GM04504 (cell line): ENCODE measurements at places on chromosomes 11 and 22.

GRCh38 chr11:84333221-84333620 lies 1047.1 kb upstream of the CCDC90B start:
- DNase-seq = no peak

- no peak for DNase-seq
Observed at GRCh38 chr11:116774661-116775060, 1.9 kb upstream of the BUD13 start.

- DNase-seq = no peak
Observed at GRCh38 chr11:132405728-132406127, 1035.3 kb downstream of the NTM start.

DNA sequence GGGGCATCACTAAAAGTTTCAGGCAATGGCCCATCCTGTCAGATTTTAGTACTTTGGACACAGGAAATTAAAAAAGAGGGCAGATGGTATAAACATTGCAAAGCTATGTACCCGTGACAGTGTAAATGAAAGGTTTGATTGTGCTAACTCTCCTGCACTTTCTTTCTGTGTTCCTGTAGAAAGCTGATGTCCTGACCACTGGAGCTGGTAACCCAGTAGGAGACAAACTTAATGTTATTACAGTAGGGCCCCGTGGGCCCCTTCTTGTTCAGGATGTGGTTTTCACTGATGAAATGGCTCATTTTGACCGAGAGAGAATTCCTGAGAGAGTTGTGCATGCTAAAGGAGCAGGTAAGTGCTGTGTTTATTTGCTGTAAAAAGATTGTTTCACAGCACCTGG lies 10.3 kb downstream of the CAT start:
- DNase-seq = no peak

- DNase-seq = no peak
Observed at GRCh38 chr22:37639070-37639760, at the start of gene SH3BP1. Gene SH3BP1 (plus strand): TSS chr22:37639669. CDS start chr22:37639788, 119 bp downstream.

DNA sequence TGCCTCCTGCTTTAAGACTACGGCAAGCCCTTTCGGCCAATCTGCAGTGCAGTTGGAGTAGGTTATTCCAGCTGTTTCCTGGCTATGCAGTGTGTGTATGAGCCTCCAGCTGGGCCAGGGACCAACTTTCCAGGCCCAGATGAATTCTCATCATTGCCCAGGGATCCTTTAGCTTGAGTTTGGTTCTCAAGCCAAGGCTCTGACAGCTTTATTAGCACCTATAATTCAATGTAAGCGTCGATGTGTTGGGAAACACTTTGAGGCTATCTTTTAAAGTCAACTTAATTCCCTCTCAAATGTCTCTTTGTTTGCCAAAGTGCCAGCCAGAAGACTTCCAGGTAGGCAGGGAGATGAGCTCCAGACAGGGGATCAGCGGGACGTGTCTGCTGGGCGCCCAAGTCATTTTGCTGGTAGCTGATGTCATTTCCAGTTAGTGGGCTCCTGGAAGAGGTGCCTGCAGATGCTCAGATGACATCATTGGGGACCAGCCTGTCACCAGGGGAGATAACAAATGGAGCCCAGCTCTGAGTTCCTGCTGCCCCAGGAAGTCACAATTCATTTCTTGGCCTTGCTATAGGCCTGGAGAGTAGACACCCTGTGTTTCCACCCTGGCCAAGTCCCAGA lies 520.4 kb downstream of the SOX6 start:
- DNase-seq = no peak

GRCh38 chr11:123475469-123475868 lies 45.4 kb downstream of the GRAMD1B start:
- peak; percentile 22 for DNase-seq

GRCh38 chr11:77568306-77568705 lies 21.4 kb upstream of the AQP11 start:
- no peak for DNase-seq

- DNase-seq = no peak
Observed at GRCh38 chr11:64474680-64475079, 115.7 kb downstream of the RPS6KA4 start.

- DNase-seq = no peak
Observed at GRCh38 chr11:118353084-118353710, 6.2 kb upstream of the UBE4A start.

DNA sequence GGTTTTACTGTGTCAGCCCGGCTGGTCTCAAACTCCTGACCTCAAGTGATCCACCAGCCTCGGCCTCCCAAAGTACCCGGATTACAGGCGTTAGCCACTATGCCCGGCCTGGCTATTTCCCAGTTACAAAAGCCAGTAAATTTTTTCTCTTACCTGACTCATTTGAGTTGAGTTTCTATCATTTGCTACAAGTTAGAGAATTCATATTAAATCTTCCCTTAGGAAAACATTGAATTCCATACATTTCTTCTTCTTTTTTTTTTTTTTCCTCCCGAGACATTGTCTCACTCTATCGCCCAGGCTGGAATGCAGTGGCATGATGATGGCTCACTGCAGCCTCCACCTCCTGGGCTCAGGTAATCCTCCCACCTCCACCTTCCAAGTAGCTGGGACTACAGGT lies 26.0 kb downstream of the CHEK2 start:
- DNase-seq = no peak

DNA sequence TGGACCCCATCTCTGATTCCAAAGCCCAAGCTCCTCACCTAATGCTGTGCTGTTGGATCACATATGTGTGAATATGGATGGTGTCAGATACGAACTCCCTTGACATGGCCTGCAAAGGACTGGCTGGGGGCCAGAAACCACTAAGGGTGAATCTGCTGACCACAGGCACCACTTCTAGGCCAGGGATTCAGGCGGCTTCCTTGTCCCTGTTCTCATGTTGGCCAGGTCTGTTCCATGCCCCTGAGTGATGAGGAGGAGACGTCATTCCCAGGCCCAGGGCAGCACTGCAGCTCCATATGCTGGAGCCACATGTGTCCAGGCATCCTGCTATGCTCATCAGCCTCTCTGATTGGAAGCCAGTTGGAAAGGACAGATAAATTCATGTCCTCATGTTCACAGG lies 130.0 kb upstream of the BDNF start:
- DNase-seq = no peak

DNA sequence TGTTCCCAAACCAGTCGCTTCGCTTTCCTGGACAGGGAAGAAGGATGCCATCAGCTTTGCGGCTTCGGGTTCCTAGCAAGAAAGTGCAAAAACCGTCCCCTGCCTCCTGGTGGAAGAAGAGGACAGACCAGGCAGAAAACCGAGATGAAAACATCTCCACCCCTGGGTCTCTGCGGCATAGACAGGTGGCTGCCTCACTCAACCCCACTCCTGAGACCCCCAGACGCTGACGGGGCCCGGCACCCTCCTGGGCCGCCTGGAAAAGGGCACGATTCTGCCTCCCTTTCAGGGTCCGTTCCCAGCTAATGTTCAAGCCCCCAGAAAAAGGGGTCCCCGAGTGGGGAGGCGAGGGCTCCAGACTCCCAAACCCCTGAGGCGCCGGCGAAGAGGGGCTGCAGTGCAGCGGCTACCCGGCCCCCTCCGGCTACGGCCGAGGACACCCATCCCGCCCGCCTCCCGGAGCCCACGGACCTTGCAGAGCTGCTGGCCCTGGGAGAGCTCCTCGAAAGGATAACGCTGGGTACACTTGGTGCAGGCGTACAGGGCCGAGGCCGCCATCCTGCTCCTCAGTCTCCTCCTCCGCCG lies 569 bp downstream of the FAM76B start:
- peak; percentile 16 for DNase-seq

GRCh38 chr11:111298413-111299100 lies at the start of gene POU2AF3:
Gene POU2AF3 (plus strand): TSS chr11:111298546. CDS start chr11:111298582, 36 bp downstream.
- DNase-seq = no peak

- no peak for DNase-seq
Observed at GRCh38 chr11:44006917-44007361, 40.8 kb upstream of the ACCSL start.

DNA sequence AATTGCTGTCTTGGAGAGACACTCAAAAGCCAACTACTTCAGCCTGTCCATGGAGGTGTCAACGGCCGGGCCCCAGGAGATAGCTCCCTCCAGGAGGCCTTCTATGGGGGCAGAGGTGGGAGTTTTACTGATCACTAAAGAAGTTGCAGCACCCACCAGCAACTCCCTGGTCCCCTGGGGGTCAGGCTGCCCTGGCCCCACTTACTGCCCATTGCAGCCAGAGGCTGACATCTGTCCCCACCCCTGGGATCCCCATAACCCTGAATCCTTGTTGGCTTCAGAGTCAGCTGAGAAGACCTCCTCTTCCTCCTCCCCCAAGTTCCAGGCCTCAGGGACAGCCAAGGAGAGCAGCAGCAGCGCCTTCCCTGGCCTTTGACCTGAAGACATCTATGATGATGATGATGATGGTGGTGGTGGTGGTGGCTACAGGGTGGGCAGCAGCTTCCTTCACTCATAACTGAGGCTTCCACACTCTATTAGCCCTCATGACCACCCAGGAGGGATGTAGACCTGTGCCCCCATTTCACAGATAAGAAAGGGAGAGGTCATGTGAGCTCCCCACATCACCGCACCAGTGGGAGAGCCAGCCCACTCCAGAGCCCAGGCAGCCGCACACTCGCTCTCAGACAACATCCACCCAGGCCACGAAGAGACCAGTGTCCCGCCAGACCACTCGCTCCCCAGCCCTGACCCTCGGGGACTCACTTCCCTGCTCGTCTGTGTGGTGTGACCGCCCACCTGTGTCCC lies 43.8 kb upstream of the FGF3 start:
- no peak for DNase-seq

DNA sequence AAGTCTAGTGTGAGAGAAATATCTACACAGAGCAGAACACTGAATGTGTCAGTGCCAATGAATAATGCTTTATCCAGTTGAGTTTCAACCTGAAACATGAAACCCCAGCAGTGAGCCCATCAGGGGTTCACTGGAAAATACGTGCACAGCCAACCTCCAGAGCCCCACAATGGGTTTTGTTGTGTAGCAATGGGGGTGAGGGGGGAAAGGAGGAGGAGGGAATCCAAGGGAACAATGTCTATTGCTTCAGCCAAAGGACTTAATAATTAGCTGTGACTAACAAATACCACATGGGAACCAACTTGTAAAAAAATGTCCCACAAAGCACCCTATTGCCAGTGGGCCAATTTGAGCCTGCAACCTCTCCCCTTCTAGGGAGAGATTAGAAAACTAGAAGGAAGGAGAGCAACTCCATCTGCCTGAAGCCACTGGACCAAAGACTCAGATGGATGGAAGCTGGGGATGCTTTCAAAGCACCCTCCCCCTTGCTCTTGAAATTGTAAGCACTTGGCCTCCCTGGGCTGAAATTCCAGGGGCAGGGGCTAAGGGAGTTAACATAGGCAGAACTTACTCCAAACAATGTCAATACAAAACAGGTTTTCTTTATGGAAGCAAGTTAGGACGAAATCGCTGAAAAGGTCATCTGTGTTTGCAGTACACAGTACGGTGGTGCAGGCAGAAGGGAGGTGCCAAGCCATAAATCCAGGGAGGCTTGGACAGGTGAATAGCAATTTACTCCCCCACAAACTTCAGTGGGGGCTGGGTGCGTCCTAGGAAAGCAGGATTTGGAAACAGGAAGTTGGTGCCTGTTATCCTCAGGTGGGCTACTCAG lies 99.8 kb downstream of the ARL14EP start:
- DNase-seq = no peak

DNA sequence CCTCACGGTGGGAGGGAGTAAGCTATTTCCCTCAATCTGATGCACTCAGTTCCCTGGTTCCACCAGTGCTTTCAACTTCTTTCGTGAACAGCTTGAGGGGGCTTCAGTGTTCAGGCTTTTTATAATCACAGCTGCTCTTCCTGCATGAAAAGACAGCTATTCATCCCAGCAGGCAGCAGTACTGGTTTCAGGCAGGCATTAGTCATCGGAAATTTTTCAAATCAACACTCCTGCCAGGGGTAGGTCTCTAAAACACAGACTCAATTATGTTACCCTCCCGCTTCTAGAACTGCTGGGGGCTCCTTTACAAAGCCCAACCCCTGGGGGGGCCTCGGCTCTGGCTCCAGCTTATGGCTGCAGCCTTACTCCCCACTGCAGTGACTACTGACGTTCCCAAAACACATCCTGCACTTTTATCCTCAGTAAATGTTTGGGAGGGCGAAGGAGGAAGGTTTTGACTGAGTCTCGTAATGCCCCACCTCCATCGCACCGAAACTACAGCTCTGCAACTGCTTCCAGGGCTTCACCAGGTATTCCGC lies 5.8 kb downstream of the POLDIP3 start:
- no peak for DNase-seq

DNA sequence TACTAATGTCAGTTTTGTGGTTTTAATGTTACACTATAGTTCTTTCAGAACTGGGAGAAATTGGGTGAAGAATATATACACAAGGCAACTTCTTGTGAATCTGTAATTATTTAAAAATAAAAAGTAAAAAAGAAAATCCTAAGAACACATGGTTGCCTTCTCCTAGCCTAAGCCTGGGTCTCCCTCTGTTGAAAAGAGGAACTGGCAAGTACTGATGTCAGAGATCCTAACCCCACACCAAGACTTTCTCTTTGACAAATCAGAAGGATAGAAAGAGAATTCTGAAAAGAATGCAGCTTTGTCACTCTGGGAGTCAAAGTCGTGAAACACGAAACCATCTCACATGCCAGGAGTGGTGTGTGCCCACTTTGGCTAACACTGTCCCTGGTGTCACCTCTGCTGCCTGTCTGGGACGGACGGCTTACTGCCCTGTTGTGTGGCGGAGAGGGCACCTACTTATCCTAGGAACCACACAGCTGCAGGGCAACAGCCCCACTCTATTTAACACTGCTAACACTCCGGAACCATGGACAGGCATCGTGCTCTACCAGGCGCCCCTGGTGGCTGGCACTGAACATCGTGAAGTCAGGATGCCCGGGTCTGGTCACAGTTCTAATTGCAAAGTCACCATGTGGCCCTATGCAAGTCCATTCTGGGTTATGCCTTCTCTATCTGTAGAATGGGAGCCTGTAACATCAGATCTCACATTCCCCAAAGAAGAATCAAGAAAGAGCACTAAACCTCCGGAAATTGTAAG lies 108.7 kb upstream of the CD82 start:
- DNase-seq = no peak

DNA sequence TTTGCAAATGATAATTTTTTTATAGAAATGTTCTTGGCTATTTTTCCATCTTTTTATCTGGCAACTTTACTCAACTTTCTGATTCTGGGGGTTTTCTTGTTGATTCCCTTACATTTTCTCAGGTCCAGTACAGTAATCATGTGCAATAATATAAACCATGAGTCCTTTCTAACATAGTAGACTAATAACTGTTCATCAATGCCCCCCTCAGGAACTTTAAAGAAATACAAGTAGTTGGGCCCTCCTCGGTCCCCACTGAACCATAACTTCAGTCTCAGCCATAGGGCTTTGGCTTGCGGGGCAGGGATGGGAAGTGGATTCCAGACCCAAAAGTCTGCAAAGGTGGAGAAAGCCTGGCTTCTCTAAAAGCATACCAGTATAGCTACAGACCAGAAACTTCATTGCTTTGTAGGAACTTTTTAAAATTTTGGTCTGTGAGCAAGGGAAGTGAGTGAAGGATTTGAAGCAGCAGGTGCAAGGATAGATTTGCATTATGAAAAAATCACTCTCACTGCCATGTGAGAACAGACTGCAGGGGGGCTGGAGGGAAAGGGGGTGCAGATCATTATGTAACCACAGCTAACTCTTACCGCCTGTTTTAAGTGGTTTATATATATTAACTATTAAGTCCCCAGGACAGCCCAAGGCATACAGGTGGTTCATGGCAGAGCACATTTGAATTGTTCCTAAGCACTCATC lies 10.4 kb upstream of the TUB start:
- DNase-seq = no peak

GRCh38 chr11:70067591-70068341 lies 10.4 kb upstream of the ANO1 start:
- no peak for DNase-seq
